ENCODE measurements at places on chromosomes 4 and X.

DNA sequence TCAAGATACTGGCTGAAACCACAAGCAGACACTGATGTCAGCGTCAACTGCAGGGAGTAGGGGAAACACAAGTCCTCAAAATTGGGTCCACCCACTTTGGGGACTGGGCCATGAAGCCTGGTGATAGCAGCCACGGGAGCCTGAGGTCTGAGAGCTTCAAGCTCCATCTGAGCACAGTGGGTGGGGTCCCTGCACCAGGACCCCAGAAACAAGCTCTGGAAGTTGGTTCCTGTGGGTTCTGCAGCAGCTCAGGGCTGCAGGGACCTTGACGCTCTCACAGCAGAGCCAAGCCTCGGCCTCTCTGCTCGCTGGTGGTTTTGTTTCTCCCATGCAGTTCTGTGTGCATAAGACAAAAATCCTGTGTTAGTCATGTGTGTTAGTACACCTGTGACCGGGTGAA, 54.5 kb downstream of the CPLX1 start:
- no peak for DNase-seq

DNA sequence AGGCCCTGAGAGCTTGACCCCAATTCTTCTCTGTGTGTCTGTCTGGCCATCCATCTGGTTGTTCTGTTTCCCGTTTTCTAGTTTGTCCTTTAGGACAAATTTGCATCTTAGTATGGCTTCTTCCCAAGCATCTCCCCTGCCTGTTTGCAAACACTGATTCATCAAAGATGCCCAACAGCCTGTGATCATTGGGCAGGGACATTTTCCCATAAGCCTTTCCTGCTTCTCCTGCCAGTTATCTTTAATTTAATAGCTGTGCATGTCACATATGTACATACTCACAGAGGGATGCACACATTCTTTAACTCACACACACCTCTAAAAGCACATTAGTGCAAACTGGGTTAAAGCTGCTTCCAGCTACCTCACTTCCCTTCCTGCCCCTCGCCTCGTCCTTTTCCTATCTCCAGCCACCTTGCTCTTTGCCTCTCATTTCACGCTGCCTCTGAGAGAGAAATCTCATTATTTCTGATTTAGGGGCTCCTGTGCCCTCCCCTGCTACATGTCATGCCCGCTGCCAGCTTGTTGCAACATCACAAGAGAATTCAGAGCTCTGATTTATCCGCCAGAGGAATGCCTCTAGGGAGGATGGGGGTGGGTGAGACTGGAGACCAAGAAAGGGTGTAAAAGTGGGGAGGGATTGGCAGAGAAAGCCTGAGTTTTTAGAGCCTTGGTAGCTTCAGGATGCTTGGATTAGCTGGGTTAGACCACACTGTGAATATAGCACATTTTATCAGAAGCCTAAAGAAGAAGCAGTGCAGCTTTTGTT, 100.6 kb downstream of the NHS start:
- no peak for DNase-seq

DNA sequence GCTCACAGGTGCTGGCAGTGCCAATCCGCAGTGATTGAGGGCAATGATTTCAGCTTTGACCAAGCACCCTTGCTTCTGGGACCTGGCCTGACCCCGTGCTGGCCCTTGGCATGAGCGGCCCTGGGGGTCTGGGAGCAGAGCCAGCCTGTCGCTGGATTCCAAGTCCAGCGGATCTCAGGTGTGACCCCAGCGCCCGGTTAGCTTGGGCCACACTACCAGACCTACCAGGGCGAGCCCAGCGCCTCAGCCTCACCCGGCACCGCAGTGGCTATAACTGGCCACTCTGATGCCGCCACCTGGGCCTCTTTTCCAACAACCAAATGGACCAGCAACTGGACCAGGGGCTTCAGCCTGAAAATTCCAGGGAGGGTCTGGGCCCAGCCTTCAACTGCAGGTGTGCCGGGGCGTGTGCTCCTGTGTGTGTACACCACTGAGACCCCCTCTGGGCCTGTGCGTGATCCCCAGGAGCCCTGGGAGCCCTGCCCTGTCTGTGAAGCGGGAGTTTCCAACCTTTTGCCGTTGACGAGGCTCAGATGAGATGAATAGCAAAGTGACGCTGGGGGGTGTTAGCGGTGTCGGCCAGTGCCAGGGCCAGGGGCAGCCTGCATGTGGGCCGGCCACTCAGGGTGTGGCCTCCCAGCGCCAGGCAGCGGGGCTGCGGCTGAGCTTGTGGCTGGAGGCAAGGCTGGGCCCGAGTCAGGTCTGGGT, 658 bp downstream of the SH3TC1 start:
- DNase-seq: no peak

- no peak for DNase-seq
Observed at GRCh38 chr4:182786991-182787390, 130.2 kb downstream of the DCTD start.

- DNase-seq: no peak
Observed at GRCh38 chr4:158796370-158797140, 27.7 kb downstream of the FNIP2 start.

DNA sequence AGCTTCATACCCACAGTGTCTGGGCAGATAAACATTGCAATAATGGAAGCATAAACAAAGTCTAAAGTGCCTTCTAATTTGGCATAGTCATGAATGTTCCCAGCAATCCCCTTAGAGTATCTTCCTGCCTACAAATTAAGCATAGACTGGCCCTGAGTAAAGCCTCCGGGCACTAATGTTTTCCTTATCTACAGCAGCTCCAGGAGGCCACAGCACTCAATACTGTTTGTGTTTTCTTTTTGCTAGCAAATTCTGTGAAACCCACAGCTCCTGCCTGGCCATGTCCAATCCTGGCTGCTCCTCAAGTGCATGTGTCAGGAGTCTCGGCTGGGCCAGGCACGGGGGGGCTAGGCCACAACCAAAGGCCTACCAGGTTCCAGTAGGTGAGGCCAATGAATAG, 102.7 kb upstream of the TBC1D9 start:
- DNase-seq: no peak

DNA sequence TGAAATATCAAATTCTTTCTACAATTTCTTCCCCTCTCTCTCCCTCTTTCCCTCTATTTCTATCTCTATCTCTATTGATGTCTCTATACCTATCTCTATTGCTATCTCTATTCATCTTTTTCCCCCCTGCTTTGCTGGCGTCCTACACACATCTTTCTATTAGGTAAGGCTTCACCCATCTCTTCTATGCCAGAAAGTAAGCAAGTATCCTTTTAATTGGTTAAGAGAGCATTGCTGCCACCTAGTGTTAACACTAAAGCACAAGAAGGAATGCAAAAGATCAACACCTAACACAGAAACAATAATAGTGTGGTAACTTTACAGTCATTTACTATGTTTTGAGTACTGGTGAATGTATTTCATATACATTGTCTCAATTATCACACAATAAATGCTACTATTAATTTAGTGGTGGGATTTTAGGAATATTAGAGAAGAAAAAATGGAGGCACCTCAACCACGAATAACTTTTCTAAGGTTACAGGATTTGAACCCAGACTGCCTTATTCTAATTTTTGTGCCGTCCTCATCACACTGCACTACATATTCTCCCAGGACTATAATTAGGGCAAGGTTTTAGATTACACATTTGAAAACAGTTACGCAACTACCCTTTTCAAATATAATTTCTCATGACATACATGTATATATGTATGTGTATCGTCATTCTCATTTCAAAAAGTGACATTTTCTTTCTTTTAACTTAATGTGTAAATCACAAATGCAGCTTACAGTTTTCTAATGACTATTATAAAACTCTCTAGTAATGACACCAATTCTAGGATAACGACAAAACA, 3.7 kb upstream of the C4orf36 start:
- no peak for DNase-seq
